ENCODE measurements at places on chromosomes 3 and 15.

- H3K36me3 ChIP-seq, result no peaks in the 10 kb centered on the region
- H3K4me3 ChIP-seq, result no peak overlapping the region
- no peak for DNase-seq
- no peak overlapping the region for H3K27ac ChIP-seq
Observed at GRCh38 chr3:107945417-107946094, 145.3 kb downstream of the CD47 start.

GRCh38 chr3:124200407-124200806, 208.5 kb upstream of the ROPN1 start:
- no peaks in the 10 kb centered on the region for H3K36me3 ChIP-seq
- no peak for DNase-seq
- no peaks in the 10 kb centered on the region for H3K27me3 ChIP-seq
- no peak overlapping the region for H3K27ac ChIP-seq
- H3K4me3 ChIP-seq, result no peak overlapping the region
- H3K4me1 ChIP-seq, result peaks cover 16% of the 10 kb centered on the region

DNA sequence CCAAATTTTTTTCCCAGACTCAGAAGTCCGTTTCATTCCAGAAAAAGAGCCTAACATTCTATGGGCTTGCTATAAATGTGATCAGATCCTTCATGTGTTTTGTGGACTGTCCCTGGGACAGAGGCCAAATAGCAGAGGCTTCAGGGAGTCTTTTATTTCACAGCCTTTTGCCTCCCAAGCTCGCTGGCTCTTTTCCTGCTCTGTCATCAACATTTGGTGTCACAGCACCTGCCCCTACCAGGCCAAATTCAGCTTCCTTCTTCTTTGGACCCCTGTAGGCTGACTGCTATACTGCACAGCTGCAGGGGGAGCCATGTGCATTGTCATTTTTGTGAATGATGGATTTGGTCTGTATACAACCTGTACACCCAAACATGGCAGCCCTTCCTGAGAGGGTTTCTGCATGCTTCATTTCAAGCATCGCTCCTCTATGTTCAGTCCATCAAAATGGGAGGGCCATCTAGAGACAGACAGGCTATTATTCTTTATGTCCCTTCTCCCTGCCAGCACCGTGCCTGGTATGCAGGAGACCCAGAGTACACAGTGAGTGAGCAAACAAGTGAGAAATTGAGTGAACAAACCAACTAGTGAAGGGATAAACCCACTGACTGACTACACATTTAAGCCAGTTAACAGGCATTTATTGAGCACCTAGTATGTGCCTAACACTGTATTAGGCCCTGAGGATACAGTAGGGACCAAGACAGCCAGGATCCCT, 17.9 kb upstream of the RPP14 start:
- H3K36me3 ChIP-seq, result peaks cover 17% of the 10 kb centered on the region
- H3K4me3 ChIP-seq, result no peak overlapping the region
- H3K4me1 ChIP-seq, result no peaks in the 10 kb centered on the region

DNA sequence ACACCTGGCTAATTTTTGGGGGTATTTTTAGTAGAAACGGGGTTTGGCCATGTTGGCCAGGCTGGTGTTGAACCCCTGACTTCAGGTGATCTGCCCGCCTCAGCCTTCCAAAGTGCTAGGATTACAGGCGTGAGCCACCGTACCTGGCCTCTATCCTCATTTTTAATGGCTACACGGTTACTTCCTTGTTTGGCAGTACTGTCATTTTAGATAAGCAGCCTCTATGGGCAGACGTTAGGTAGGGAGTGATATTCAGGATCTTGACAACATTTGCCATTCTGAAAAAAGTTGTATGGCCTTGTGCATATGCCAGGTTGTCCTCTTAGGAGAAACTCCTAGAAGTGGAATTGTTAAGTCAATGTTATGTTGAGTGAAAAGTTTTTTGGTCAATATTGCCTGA, 141.7 kb downstream of the ITPR1 start:
- no peak for DNase-seq
- H3K27ac ChIP-seq, result no peak overlapping the region
- H3K4me3 ChIP-seq, result no peak overlapping the region
- no peaks in the 10 kb centered on the region for H3K27me3 ChIP-seq

GRCh38 chr3:37944391-37944842, 46.2 kb upstream of the VILL start:
- H3K27ac ChIP-seq, result peak overlapping the region; percentile 28
- H3K4me3 ChIP-seq, result no peak overlapping the region
- peaks cover 2% of the 10 kb centered on the region for H3K36me3 ChIP-seq
- H3K27me3 ChIP-seq, result no peaks in the 10 kb centered on the region
- DNase-seq, result no peak
- H3K4me1 ChIP-seq, result peaks cover 20% of the 10 kb centered on the region

- H3K4me3 ChIP-seq, result no peak overlapping the region
- no peaks in the 10 kb centered on the region for H3K27me3 ChIP-seq
- H3K36me3 ChIP-seq, result no peaks in the 10 kb centered on the region
- H3K27ac ChIP-seq, result no peak overlapping the region
- DNase-seq, result no peak
Observed at GRCh38 chr3:79392479-79392878, 375.3 kb downstream of the ROBO1 start.

DNA sequence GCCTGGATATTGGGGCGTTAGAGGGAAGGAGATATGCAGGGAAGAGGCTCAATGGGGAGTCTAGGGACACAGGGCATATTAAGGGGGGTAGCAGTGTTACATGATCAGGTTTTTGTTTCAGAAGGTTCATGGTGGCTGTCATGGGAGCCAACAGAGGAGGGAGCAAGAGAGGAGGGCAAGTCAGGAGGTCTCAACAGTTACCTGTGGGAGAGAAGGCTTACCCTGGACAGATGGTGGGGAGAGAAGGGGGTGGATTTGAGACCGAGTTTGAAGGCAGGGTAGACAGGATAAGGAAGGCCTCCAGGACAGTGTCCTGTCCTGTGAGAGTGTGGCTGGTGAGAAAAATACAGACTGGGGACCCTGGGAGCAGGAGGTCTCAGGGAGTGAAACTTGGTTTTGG, 3.8 kb upstream of the WNT7A start:
- H3K4me1 ChIP-seq, result no peaks in the 10 kb centered on the region
- H3K27ac ChIP-seq, result no peak overlapping the region
- no peak overlapping the region for H3K4me3 ChIP-seq
- peaks cover 81% of the 10 kb centered on the region for H3K27me3 ChIP-seq
- no peak for DNase-seq

GRCh38 chr3:10706156-10706739, 109.8 kb upstream of the SLC6A11 start:
- no peak overlapping the region for H3K27ac ChIP-seq
- DNase-seq, result peak; percentile 31
- H3K4me1 ChIP-seq, result peaks cover 24% of the 10 kb centered on the region
- peak overlapping the region; percentile 75 for H3K4me3 ChIP-seq
- H3K27me3 ChIP-seq, result peaks cover 80% of the 10 kb centered on the region

- DNase-seq, result no peak
- H3K27ac ChIP-seq, result peak overlapping the region; percentile 76
- H3K36me3 ChIP-seq, result no peaks in the 10 kb centered on the region
- no peaks in the 10 kb centered on the region for H3K27me3 ChIP-seq
- H3K4me1 ChIP-seq, result peaks cover 70% of the 10 kb centered on the region
Observed at GRCh38 chr3:41202834-41203345, 3.6 kb downstream of the CTNNB1 start.

DNA sequence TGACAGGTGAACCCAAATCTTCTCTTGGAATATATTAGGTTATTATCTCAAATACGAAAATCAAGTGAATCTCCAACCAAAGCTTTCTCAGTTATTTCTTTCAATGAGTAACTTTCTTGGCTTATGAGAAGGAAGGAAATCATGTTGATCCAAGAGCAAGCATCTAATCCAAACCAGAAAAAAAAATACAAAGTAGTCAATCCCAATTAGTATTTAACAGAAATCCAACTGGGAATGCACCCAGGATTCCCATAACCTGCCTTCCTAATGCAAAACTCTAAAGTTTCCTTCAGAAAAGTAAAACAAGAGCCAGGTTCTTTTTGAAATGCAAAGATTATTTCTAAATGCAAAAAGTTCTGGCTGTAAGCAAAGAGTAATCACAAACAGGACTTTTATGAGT, 289.3 kb downstream of the SHOX2 start:
- DNase-seq, result no peak
- no peak overlapping the region for H3K4me3 ChIP-seq
- no peak overlapping the region for H3K27ac ChIP-seq
- H3K36me3 ChIP-seq, result no peaks in the 10 kb centered on the region
- no peaks in the 10 kb centered on the region for H3K27me3 ChIP-seq
- H3K4me1 ChIP-seq, result peaks cover 14% of the 10 kb centered on the region

DNA sequence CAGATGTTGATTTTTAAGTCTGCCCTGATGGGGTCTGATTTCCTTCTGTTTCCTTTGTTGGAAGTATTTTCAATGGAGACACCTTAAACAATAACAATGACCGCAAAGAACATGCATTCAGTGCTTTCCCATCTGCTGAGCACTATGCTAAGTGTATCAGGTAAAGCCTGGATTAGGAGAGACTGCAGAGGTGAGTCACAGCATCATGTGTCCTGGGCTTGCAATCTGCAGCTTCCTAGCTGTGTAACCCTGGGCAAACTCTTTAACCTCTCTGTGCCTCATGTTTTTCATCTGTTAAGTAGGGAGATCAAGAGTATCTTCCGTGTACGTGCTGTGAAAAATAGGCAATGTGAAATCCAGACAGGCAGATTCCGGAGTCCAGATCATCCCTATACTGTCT, 13.3 kb upstream of the CHRNB4 start:
- H3K27me3 ChIP-seq, result peaks cover 8% of the 10 kb centered on the region
- no peaks in the 10 kb centered on the region for H3K4me1 ChIP-seq
- H3K4me3 ChIP-seq, result no peak overlapping the region
- H3K27ac ChIP-seq, result no peak overlapping the region
- no peak for DNase-seq

GRCh38 chr3:30694148-30694547, 87.7 kb downstream of the TGFBR2 start:
- peaks cover 65% of the 10 kb centered on the region for H3K4me1 ChIP-seq
- 0 out of 2 replicates have a peak overlapping the region, but pooled peaks have one; percentile 32 for H3K27ac ChIP-seq
- peaks cover 37% of the 10 kb centered on the region for H3K36me3 ChIP-seq
- H3K27me3 ChIP-seq, result no peaks in the 10 kb centered on the region

DNA sequence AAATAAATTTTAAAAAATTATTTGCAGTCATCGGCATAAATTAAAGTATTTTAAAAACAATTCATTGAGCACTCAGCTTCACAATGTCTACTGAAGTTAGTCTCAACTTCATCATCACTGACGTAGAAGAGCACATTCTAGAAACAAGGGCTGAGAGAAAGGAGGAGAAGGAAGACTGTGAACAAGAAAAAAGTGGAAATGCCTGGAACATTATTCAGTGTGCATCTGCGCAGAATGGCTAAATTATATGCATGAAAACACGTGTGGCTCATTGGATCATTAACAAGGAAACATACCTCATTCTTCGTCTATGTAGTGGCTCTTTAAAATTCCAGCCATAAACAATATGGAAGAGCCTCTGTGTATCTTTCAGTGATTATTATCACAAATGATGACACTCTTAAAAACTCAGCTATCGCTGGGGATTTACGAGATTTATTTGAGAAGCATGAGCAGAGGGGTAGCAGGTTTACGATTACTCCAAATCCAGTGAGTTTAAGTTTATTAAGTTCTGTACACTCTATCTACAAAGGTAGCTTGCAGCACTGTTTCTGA, 404.2 kb upstream of the CDIN1 start:
- no peak overlapping the region for H3K4me3 ChIP-seq
- H3K27ac ChIP-seq, result no peak overlapping the region
- no peaks in the 10 kb centered on the region for H3K27me3 ChIP-seq
- no peak for DNase-seq
- H3K4me1 ChIP-seq, result peaks cover 16% of the 10 kb centered on the region
- H3K36me3 ChIP-seq, result no peaks in the 10 kb centered on the region

- H3K27ac ChIP-seq, result no peak overlapping the region
- peaks cover 14% of the 10 kb centered on the region for H3K4me1 ChIP-seq
- H3K36me3 ChIP-seq, result no peaks in the 10 kb centered on the region
- H3K4me3 ChIP-seq, result no peak overlapping the region
- no peak for DNase-seq
Observed at GRCh38 chr3:54575618-54575960, 352.3 kb downstream of the LRTM1 start.

- no peak overlapping the region for H3K27ac ChIP-seq
- no peaks in the 10 kb centered on the region for H3K36me3 ChIP-seq
- peaks cover 25% of the 10 kb centered on the region for H3K4me1 ChIP-seq
- DNase-seq, result peak; percentile 50
- peaks cover 92% of the 10 kb centered on the region for H3K27me3 ChIP-seq
Observed at GRCh38 chr3:46882377-46883053, 5.0 kb downstream of the PTH1R start.

GRCh38 chr3:181851063-181851462, 139.3 kb downstream of the SOX2 start:
- H3K4me3 ChIP-seq, result no peak overlapping the region
- no peaks in the 10 kb centered on the region for H3K27me3 ChIP-seq
- H3K27ac ChIP-seq, result no peak overlapping the region
- 0 out of 2 replicates have a peak, but pooled peaks cover 3% of the 10 kb centered on the region for H3K36me3 ChIP-seq

DNA sequence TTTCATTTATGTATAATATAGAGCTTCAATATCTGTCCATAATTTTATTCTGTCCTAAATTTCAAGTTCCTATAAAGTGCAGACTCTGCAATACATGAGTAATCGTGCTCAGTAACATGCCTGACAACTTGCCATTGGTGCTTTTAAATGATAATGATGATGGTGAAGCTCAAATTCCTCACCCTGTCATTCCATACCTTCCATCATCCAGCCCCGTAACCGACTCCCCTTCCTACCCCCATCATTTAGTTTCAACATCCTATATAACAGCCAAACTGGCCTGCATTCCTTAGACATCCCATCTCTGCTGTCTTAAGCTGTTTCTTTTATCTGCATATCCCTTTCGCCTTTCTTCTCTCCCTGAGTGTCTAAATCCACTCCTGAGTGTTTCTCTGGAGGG, 67.2 kb upstream of the DLG1 start:
- no peak overlapping the region for H3K4me3 ChIP-seq
- no peak for DNase-seq
- H3K36me3 ChIP-seq, result peaks cover 9% of the 10 kb centered on the region
- no peak overlapping the region for H3K27ac ChIP-seq

DNA sequence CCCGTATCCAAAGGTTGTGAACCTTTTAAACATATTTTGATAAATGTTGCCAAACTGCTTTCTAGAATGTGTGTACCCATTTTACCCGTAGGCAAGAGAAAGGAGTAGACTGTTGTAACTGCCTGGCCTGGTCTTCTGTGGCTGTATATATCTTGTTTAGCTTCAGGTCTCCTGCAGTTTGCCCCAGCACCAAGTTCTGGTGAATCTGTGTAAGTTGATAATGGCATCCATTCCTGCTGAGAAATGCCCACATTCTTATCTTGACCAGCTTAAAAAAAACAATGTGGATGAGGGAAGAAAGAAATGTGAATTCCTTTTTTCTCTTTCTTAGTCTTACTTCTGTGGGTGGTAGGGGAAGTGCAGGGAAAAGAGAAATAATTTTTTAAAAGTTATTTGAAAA, 53.3 kb upstream of the TLE3 start:
- peaks cover 28% of the 10 kb centered on the region for H3K4me1 ChIP-seq
- H3K27me3 ChIP-seq, result no peaks in the 10 kb centered on the region
- DNase-seq, result no peak
- no peaks in the 10 kb centered on the region for H3K36me3 ChIP-seq

GRCh38 chr3:156341831-156342416, 213.0 kb downstream of the SSR3 start:
- no peak for DNase-seq
- no peak overlapping the region for H3K4me3 ChIP-seq
- H3K27ac ChIP-seq, result no peak overlapping the region
- peaks cover 7% of the 10 kb centered on the region for H3K4me1 ChIP-seq
- no peaks in the 10 kb centered on the region for H3K36me3 ChIP-seq

GRCh38 chr15:75644376-75644775, 3.3 kb upstream of the SNX33 start:
- DNase-seq, result no peak
- no peak overlapping the region for H3K27ac ChIP-seq
- peaks cover 23% of the 10 kb centered on the region for H3K27me3 ChIP-seq
- no peak overlapping the region for H3K4me3 ChIP-seq

Data from WTC11 (cell line).